ENCODE measurements at places on chromosomes 13 and 19.

- no peak for DNase-seq
These were observed 211.0 kb downstream of the EFNB2 start for GRCh38 chr13:106324444-106324843.

- DNase-seq = no peak
These were observed 609.8 kb downstream of the LMO7 start for GRCh38 chr13:76245920-76246319.

DNA sequence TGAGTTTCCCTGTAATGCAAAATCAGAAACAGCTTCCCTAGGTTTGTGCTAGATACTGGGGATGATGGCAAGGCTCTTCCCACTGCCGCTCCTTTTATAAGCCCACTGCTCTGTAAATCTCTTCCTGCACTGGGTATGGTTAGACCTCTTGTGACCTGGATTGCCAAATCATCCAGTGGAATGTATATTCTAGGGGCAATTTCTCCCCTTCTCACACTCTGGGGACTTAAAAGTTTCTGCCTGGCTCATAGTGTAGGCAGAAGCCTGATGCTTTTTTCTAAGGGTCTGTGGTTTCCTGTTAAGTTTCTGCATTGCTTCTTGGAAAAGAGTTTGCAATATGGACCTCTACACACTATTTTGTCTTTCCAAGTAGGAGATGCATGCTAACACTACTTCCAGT lies 1582.0 kb upstream of the PCDH20 start:
- DNase-seq = no peak

DNA sequence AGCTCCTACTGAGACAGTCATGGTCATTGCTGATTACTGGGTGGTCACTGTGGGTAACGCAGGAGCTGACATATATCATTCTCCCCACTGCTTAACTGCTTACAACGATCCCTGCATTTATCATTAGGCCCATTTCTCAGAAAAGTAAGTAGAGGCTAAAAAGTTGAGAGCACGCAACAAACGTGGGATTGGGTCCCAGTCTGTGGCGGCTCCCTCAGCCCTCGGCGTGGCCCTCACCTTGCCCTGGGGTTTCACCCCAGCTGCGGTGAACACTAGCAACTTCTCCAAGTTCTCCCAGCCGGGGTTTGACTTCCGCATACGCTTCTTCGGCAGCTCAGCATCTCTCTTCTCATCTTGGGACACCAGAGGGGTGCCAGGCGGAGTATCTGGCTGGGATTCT lies 2.5 kb downstream of the PNKP start:
- DNase-seq = no peak

DNA sequence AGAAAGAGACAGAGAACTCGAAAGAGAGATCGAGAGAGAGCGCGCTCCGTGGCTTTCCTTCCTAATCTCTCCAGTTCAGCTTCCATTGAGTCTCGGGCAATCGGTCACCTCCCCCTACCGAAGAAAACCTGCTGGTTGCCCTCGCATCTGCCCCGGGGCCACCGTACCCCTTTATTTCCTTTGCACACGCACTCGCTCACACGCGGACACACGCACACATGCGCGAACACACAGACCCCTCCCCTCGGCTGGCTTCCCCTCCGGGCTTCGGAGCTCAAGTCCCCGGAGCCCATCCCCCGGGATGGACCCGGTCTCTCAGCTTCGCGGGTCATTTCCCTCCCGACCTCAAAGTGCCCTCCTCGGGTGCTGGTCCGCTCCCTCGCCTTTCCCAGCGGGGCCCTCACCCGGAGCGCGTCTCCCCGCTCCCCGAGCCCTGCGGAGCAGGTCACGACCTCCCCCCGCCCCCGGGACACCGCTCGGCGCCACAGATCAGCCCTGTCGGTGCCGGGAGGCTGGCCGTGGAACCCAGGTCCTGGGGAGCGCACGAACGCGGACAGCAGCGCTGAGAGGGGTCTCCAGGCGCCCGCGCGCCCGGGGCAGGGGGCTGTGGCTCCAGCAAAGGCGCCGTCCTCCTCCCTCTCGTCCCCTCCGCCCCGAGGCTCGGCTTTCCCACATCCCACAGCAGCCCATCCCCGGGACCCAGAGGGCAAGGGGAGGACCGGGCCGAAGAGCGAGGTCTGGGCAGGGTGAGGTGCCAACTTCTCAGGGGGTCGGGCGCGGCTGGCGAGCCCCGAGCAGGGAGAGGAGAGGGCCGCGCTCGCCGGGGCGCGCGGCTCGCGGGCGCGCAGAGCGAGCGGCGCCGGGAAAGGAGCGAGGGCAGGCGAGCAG lies 1.8 kb downstream of the DACH1 start:
- no peak for DNase-seq

DNA sequence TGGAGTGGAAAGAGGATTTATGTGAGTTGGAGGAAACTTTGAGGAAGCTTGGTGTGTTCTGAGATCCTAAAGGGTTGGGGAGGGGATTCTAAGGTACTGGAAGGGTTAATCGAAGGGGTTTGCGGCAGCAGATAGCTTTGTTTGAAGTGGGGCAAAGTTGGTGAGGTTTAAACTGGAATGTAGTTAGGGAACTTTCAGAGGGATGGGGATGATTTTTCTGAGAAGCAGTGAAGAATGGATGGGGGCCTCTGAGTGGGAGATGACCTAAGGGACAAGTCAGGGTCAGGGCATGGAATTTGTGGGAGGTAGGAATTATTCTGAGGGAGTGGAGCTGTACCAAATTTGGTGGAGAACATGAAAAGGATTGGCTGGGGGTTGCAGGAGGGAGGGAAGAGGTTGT lies 3.9 kb downstream of the SAE1 start:
- DNase-seq = no peak

DNA sequence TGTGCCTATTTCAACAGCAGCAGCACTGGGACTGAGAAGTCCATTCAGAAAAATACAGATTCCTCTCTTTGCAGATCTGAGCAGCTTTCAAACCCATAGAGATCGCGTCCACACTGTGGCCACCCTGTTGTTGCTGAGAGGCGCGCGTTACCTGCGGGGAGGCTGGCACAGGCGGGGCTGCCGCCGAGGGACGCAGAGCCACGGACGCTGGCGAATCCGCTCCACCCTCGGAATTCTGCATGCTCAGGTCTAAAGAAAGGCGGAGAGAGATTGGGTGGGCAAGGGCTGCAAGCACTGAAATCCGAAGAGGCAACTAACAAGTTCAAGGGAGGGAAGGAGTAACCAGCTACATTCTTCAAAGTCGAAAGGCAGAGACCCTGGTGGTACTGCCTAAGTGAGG lies 63.0 kb downstream of the RFX2 start:
- no peak for DNase-seq

- no peak for DNase-seq
These were observed 2.4 kb upstream of the TEKTIP1 start for GRCh38 chr19:3536429-3537100.

GRCh38 chr19:56538254-56538760 lies 441 bp upstream of the ZFP28 start:
- peak; percentile 92 for DNase-seq

DNA sequence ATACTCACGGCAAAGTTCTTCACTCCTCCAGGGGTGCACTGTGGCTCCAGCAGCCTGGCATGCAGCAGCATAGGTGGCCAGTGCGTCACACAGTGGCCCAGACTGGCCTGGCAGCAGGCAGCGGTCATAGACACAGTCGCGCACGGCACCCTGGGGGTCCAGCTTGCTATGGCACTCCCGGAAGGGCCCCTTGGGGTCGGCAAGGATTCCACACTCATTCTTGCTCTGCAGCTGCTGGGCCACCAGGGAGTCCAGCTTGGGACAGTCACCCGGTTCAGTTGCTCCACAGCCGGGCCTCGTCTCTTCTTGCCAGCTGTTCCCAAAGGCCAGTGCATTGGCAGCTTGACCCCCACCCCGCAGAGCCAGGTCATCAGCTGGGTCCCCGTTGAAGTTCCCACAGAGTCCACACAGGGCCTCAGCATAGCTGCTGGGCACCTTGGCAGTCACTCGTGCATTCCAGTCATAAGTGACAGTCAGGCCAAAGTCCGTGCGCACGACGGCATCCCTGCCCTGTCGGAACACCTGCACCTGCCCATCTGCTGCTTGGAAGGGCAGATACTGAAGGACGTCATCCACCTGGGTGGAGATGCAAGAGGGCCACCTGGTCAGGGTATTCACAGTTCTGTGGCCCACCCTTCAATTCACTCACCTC lies 20.6 kb downstream of the FCGBP start:
- DNase-seq = no peak

GRCh38 chr13:110699148-110700145 lies 6.5 kb downstream of the CARS2 start:
- peak; percentile 15 for DNase-seq

GRCh38 chr19:56917998-56918397 lies 77.5 kb upstream of the PEG3 start:
- no peak for DNase-seq

DNA sequence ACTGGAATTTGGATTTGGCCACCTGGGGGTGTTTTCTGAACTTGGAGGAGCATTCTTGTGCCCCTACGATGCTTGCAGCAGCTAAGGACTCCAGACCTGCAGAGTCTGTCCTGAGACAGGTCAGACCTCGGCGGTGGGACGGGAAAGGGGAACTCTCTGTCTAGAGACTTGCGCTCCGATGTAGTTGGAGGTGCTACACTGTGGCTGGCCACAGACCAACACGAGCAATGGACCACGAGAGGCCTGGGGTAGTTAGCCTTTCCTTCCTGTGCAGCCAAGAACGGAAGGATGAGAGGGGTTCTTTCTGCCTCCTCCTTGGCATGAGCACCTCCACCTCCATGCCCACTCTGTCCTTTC lies 5.9 kb upstream of the GRAMD1A start:
- no peak for DNase-seq

- peak; percentile 81 for DNase-seq
These were observed 831 bp downstream of the PGPEP1 start for GRCh38 chr19:18340990-18341868.

DNA sequence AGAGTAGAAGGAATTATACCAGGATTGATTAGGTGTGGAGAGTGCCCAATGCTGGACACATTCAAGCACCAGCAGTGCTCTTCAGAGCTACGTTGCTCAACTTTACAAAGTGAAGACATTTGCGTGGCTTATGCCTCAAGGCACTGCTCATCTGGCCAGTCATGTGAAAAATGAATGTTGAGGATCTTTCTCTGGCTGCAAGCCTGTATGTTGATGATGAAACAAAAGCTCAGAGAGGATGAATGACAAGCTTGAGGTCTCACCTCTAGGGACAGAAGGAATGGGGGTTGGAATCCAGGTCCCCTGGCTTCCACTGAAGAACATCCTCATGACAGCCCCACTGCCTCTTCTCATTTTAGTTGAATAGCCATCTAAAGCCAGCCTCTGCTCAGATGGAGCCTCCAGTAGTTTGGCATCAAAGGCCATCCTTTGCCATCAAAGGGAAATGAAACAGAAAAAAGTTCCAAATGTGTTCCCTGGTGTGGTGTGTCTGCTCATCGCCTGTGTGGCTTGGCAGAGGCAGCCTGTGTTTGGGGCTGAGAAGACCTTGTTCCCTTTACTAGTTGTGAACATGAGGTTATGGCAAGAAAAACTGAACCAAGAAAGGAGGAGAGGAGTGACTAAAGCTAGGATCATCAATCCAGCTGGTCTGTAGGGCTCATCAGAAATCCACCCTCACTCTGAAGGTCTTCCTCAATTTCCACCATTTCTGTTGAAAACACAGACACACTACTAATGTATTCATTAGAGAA lies 114.0 kb upstream of the KL start:
- no peak for DNase-seq

DNA sequence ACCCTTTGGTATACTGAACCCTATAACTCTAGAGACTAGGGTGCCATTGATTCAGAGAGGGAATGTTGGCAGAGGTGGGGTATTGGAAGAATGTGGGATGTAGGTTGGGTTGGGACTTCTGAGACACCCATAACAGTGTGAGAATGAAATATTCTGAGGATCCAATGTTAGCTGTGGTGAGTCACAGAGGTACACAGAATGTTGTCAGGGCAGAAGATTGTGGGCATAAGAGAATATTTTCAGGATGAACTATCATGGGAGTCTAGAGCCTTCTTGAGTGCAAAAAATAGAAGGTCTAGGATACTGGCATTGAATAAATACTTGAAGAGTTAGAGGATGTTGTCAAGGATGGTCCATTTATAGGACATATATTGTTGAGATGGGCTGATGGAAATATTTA lies 9.0 kb downstream of the KLK13 start:
- no peak for DNase-seq

GRCh38 chr13:73061473-73061872 lies 2.7 kb downstream of the KLF5 start:
- no peak for DNase-seq

- no peak for DNase-seq
These were observed 18.9 kb upstream of the FOSB start for GRCh38 chr19:45448887-45449299.

DNA sequence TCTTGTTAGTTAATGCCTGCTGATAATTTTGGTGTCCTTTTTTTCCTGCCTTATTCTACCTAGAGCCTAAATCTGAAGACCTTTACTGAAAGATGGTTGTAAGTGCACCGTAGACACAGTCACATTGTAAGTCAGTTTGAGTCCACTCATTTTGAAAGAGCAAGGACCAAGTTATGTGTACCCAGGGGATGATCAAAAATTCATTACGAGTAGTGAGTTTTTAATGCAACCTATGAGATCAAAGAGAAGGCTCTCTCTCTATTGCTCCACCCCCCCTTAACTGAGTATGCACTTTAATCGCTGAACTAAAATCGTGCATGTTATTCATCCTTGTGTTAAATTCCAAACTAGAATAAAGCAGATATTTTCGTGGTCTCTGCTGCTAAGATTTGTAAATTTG lies 1.8 kb downstream of the RAP2A start:
- DNase-seq = no peak

GRCh38 chr19:34963573-34964406 lies at the start of gene ZNF792:
ZNF792 (minus strand) TSS chr19:34964229; CDS start chr19:34963662, 567 bp downstream.
- DNase-seq = peak; percentile 78

GRCh38 chr13:94431574-94431973 lies 47.9 kb downstream of the DCT start:
- no peak for DNase-seq

GRCh38 chr19:1407528-1408299 lies at the start of gene DAZAP1:
DAZAP1 (plus strand) TSS chr19:1407586; CDS start chr19:1407774, 188 bp downstream.
- DNase-seq = peak; percentile 52

DNA sequence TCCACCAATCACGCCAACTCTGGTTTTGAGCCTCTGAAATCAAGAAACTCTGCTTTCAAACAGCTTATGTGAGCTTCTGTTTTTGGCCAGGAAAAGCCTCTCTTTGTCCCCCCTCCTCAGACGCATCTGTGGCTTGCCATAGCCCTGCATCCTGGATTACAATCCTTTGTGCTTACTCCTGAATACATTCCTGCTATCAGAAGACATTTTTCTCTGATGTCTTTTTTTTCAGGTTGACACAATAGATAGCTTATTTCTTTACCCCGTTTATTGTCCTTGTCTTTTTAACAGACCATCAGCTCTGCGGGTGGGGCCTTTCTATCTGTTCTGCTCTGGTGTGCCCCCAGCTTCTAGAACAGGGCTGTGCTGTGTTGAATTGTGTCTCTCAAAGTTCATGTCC lies 11.0 kb downstream of the PNMA8B start:
- no peak for DNase-seq

DNA sequence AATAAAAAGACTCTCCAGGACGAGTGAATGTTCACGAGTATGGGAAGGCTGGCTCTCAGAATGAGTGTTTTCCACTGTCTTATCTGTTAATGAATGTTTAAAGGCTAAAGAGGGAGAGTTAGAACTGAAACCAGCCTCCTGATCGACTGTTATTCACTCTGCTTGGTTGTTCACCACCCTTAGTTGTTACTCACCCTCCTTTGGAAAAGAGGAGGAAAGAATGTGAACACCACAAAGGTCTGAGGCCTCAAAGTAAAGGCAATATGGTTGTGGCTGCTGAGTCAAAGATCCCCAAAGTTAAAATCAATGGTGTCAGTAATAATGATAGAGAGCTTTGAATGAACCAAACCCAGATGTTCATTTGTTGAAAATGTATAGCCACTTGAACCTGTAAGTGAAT lies 1793.2 kb upstream of the PCDH20 start:
- no peak for DNase-seq

Measured in stimulated activated CD8-positive, alpha-beta memory T cell treated with anti-CD3 and anti-CD28 coated beads, Interleukin-4, amount 100 ng/mL, for 48 hours (primary cell).